ENCODE measurements at places on chromosomes 6 and 20. TPM values are rescaled to one million over a fixed set of nuclear protein-coding genes. Genes with fewer than 3 reads are reported as not detected.

Gene PSORS1C1
- 0.15 TPM for total RNA-seq

Gene FKBP1A
- total RNA-seq, result 387 TPM

Gene SSTR4
- not detected for total RNA-seq

Gene TAF11
- total RNA-seq, result 55.9 TPM

Gene GLP1R
- not detected for total RNA-seq

Gene KIF3B
- total RNA-seq, result 20.3 TPM

Gene MAK
- 0.20 TPM for total RNA-seq

Gene ID4
- total RNA-seq, result 5.2 TPM

- DNase-seq, result no peak
These were observed 8.1 kb upstream of the HBS1L start for GRCh38 chr6:135062735-135063134.

DNA sequence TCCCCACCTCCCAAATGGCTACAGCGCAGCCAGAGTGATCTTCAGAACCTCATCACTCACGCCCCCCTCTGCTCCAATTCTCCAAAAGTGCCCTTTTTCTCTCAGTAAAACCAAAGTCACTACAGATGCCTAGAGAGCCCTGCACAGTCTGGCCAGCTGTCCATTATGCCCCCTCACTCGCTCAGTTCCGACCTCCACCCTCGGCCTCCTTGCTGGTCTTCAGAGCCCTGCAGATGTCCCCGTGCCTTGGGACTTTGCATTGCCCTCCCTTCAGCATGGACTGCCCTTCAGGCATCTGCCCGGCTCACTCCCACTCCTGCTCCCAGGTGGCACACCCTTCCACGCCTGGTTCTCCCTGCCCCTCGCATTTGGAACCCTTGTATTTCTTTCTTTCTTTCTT lies 1.1 kb upstream of the RAET1E start:
- no peak for DNase-seq

DNA sequence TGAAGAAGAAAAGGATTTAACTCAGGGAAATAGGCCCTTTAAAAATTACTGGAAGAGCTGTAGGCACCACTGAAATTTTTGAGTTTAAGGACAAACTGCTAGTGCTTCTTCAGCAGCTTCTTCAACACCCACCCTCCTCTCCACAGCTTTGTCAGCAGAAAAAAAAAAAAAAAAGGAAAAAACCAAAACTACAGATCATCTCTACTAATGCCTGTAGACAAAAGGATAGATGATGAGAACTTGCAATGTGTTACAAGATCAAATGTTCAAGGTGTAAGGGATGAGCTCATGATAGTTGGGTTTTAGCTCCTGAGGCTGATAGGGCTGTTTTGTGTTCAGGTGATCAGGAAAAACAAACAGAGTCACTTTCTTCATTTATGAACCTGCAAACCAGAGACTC lies 55.2 kb upstream of the PREP start:
- no peak for DNase-seq

- DNase-seq, result no peak
These were observed 8.5 kb downstream of the ARFGEF2 start for GRCh38 chr20:48930035-48930434.

DNA sequence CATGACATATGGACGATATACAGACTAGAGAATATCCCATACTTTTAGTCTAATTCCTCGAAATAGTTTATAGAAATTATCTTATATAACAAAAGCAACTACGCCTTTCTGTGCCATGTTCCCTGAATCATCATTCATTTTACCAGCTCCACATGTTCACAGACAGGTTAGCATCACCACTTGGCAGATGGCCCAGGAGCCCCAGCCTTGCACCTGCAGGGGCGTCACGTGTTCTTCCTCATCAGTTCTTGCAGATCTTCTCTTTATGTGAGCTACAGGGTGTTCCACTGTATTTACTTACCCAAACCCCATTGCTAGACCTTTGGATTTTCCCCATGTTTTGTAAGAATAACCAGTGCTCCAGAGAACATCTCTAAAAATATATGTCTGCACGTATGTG lies 12.6 kb upstream of the BNIP5 start:
- DNase-seq, result no peak

GRCh38 chr6:146857180-146857979 lies 258.6 kb downstream of the ADGB start:
- peak; percentile 82 for DNase-seq

DNA sequence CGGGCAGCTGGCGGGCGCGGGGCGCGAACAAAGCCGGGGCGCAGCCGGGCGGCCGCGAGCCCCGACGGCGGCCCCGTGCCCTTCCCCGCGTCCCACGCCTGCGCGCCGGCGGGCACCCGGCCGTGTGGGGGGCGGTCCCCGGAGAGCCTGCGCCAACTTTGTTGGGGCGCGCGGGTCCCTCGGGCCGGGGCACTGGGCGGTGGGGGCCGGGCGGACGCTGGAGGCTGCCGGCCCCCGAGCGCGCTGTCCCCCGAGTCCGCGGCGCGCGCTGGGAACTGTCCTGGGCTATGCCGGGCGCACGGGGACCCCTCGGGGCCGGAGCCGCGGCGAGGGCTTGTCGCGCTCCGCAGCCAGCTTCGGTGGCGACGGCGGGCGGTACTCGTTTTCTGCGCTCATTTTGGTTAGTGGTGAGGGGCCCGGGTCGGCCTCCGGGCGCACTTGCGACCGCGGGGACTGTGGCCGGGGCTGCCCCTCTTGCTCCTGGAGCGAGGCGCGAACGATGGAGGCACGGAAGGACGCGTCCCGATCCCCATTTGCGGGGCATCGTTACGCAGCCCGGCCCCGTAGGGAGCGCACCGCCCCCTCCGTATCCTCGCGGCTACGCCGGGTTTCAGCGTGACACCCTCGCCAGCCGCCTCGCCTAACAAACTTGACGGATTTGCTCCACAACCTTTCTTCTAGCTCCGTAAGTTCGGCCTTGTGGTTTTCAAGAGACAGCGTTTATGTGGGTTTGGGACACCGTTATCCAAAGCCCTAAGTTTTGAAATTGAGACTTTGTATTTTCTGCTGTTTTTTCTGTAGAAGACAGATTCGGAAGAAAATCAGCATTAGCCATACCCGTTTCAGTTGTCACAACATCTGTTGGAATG lies 622 bp downstream of the SS18L1 start:
- DNase-seq, result peak; percentile 68

GRCh38 chr20:50515471-50516106 lies 5.4 kb downstream of the PTPN1 start:
- peak; percentile 68 for DNase-seq

DNA sequence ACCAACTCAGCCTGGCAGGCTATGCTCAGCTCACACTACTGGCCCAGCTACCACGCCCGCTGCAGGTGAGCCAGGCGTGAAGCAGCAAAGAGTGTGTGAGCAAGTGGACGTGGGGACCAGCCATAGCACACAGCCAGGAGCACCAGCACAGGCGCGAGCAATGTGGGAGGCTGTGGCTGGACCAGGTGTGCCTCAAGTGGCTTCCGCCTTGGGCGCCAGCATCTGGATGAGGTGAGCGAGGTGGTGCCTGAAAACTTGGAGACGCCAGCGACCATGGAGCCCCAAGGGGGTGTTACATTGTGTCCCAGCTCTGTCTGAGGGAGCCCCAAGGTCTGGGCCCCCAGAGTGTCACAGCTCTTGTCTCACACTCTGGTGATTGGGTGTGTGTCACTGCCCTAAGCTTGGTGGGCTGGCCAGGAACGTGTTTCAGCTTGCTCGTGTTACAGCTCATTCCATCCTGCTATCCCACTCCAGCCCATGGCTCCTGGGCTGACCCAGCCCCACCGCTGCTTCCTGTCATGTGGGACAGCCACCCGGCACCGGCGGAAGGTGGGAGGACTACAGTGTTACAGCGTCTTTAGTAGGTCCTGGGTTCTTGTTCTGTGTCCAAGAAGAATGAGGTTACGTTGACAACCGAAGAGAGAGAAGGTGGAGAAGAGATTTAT lies 508.0 kb upstream of the MMS22L start:
- no peak for DNase-seq

DNA sequence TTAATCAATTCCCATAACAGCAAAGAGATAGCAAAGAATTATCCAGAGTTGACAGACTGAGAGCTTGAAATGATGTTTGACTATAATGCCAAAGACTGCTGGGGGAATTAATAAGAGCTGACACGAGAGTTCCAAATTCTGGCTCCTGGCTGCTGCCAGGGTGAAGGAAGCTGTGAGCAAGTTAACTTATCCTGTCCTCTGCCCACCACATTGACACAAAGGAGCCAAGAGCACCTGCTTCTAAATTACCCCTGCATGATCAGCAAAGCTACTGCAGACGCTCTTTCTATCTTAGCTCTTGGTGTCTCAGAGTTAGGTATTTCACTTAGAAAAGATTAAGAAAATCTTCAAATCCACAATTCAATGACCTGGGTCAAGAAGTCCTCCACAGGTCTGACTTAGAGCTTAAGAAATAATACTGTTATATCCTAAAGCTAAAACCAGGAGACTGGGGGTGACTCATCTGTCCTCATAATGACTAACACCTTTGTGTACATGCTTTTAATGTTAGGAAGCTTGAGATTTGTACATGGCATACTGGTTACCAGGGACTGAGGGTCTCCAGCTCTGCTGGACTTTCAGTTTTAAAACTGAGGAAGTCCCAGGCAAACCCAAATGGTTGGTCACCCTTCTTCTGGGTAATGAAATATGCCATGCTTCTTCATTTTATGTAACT lies 13.2 kb upstream of the FRK start:
- peak; percentile 87 for DNase-seq

DNA sequence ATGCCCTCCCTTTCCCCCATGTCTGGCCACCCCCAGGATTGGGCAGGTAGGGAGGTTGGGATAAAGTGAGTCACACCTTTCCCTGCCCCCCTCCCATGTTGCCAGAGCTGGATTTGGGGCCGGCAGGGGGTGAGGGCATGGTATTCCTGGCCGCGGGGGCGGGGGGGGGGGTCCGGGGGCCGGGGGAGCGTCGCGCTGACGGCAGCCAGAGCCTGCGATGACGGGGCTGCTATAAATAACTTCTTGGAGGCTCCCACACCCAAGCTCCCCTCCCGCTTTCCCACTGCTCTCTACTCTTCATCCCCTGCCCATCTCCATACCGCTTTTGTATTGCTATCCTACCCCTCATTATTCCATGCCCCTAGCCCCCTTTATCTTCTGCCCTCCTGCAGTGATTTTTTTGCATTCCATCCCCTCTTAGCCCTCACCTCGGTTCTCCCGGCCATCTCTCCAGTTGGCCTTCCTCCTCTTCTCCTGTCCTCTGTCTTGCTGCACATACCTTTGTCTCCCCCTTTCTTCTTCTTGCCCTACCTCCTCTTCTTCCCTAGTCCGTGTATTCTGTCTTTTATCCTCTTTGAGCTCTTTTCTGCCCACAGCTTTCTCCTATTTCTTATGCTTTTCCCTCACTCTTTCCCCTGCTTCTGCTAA lies 13.8 kb downstream of the SYNGAP1 start:
- DNase-seq, result no peak

DNA sequence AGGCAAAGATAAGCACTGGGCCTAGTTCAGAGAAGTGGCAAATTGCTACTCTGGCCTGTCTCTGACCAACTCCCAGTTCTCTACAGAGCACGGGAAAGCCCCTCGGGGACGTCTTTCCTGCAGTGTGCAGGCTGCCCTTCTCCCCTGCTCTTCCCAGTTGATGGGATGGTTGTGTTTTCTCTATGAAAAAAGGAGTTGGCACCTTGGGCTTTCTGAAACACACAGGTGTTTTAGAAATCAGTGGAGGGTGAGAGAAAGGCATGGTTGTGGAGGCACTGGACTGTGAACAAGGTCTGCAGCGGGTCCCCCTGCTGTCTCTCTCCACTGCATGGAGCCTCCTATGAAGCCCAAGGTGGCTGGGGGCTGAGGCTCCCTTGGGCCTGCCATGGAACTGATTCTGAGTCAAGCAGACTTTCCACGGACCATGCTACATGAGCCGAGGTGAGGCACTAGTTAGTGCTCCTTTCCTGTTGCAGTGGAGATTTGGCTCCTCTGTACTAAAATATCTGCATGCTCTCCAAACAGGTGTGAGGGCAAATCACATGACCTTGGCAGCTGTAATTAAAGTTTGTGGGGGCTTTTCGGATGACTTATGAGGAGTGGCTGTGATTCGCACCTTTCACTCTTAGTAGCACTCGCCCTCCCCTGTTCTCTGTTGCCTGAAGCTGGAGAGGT lies 16.3 kb downstream of the GTSF1L start:
- no peak for DNase-seq

DNA sequence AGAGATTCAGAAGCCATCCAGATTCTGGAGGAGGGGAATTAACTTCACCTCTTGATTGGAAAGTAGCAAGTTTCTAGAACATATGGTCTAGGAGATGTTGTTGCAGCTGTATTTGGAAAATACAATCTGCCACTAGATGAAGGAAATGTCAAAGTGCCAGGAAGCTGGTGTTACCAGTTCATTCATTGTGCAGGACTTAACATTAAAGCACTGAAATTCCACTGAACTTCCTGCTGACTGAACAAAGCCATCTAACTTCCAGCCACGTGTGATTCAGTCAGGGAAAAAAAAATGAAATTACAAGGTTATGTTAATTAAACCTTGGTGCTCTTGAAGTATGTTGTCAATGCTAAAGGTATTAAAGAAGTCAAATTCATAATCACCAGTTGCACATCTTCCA lies 321.5 kb upstream of the SASH1 start:
- no peak for DNase-seq

DNA sequence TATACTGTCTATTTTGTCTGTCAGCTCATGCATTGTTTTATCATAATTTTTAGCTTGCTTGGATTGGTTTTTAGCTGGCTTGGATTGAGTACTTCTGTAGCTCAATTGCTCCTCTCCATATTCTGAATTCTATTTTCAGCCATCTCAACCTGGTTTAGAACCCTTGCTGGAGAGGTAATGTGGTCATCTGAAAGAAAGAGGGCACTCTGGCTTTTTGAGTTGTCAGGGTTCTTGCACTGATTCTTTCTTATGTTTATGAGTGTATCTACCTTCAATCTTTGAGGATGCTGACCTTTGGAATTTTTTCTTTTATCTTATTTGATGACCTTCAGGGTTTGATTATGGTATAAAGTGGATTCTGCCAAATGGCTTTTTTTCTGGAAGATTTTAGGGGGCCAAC lies 632.7 kb upstream of the ID4 start:
- no peak for DNase-seq

DNA sequence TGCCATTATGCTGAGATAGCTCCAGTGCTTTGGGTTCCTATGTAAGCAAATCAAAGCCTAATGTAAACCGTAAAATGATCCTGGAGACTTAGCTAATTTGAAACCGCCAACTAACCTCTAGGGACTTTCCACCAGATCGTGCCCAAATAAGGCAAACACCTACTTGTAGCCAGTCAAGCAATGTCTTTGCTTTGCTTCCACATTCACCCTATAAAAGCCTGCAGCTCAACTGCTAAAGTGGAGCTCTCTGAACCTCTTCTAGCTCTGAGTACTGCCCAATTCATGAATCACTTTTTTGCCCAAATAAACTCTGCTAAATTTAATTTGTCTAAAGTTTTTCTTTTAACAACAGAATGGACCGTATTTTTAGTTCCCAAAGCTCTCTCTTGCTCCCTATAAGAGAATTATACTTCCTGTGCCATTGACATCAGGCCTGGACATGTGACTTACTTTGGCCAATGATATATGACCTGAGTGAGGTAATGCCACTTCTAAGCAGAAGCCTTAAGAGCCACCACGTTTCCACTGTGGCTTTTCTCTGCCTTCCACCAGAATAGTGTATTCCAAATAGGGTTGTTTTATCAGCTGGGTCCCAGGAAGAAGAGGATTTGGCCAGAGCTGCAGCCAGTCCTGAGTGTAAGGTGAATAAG lies 34.8 kb upstream of the PSMF1 start:
- DNase-seq, result no peak
